Activated T-cell treated with anti-CD3 and anti-CD28 coated beads, Interleukin-2, amount 50 U/mL, for 4 hours (primary cell): ENCODE measurements at places on chromosomes 1 and 21. TPM values are rescaled to one million over a fixed set of nuclear protein-coding genes. Genes with fewer than 3 reads are reported as not detected.

DNMT3L gene
- not detected for total RNA-seq

GPR37L1 gene
- total RNA-seq: not detected

GRCh38 chr1:8680664-8681650 lies 136.5 kb downstream of the RERE start:
- no peak for DNase-seq

- no peak for DNase-seq
Measured at GRCh38 chr1:185050823-185051451, 5.6 kb downstream of the RNF2 start.

DNA sequence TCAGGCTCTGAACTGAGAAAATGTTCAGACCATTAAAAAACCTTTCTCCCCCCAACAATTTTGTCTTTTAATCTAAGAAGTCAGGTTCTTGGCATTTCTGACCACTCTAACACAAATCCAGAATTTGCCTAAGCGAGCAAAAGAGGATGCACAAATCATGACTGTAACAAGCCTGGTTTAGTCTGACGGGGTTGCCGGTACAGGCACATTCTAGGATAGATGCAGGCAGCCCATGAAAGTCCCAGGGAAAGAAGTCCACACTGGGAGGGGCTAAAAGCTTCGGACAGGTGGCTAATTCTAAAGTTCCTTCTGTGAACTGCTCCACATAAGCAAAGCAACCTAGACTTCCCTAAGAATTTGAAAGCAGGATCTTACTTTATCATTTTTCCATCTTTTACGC lies 48.0 kb upstream of the KCNE1 start:
- no peak for DNase-seq

DNA sequence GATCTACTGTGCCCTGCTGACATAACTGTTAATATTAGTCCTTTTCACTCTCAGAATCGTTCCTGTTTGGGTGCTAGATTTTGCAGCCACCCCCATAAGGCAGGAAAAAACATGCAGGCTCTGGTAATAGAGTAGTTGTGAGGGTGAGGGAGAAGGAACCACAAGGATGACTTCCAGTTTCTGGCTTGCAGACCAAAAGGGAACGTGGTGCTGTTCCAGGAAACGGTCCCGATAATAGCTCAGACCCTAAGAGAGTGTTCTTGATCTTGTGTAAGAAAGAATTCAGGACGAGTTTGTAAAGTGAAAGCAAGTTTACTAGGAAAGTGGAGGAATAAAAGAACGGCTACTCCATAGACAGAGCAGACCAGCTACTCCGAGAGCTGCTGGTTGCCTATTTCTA lies 50.7 kb upstream of the RHOU start:
- no peak for DNase-seq

- DNase-seq: no peak
Measured at GRCh38 chr1:115809076-115809475, 31.9 kb downstream of the NHLH2 start.

- no peak for DNase-seq
Measured at GRCh38 chr1:89810880-89811279, 10.0 kb upstream of the LRRC8D start.

DNA sequence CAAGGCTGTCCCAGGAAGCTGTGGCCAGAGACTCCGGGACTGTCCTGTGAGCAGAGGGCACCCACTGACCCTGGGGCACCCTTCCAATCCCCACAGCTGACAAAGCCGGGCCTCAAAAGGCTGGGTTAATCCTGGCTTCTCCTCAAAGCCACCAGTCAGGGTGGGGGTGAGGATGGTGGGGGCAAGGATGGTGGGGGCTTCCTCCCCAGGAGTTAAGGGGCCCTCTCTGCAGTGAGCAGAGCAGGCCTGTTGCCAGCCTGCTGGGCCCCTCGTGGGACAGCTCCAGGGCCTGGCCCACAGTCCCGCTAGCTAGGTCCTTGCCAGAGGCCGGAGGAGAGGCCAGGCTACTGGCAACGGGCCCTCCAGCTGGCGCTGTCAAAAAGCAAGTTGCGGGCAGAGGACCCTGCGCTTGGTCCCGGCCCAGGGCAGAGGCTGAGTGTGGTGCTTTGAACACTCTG lies 37.9 kb upstream of the CCDC27 start:
- DNase-seq: no peak

DNA sequence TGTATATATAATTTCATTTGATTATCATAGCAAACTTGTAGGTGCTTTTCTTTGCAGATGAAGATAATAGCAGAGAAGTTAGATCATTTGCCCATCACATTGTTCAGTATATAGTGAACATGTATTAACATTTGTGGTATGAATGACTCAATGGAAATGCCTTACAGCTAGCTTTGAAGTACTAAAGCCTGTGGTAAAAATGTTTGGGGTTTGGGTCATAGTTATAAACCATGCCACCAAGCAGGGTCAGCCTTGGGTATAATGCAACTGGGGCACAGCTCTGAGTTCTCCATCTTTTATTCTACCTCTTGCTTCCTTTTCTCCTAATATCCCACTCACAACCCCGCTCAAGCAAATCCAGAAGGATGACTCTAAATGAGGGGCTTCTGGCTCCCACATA lies 141.6 kb downstream of the KCNT2 start:
- no peak for DNase-seq

GRCh38 chr1:189821833-189822232 lies 655.8 kb downstream of the BRINP3 start:
- no peak for DNase-seq

DNA sequence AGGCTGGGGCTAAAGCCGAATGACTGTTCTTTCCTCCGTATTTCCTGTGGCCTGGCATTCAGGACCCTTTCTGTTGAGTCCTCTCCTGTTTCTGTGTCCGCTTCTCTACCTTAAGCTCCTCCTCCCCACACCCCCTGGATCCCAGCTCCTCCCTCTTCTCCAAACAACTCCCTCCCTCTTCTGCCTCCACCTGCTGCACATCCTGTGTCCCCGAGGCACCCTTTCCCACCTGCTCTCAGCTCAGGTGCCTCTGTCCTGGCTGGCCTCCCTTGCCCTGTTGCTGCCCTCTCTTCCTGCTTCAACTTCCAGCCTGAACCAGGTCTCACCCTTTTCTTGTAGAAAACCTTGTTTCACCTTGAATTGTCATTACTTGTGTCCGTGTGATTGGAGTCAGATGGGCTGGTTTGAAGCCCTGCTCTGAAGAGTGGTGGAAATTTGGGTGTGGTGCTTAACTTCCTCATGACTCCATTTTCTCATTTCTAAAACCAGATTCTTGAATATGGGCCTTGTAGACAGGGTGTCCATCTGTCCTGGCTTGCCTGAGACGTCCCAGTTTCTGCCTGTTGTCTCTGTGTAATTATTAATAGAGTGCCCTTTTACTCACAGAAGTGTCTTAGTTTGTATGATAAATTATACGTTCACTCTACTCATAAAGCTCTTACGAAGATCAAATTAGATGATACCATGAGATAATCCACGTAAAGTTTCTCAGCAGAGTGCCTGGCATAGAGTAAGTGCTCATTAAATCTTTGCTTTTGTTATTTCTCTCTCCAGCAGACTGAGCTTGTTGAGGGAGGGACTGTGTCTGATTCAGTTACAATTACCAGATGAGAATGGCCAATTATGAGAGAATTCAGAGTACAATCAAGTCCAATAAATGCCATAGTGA lies 58.9 kb upstream of the TRABD2B start:
- no peak for DNase-seq

DNA sequence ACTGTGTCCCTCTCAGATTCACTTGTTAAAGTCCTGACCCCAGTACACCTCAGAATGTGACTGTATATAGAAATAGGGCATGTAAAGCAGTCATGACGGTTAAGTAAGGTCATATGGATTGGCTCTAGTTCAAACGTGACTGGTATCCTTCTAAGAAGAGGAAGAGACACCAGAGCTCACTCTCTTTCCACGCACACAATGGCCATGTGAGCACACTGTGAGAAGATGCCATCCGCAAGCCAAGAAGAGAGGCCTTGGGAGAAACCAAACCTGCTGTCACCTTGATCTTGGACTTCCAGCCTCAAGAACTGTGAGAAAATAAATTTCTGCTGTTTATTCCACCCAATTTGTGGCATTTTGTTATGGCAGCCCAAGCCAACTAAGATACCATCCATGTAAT lies 56.8 kb upstream of the IRF2BP2 start:
- no peak for DNase-seq

DNA sequence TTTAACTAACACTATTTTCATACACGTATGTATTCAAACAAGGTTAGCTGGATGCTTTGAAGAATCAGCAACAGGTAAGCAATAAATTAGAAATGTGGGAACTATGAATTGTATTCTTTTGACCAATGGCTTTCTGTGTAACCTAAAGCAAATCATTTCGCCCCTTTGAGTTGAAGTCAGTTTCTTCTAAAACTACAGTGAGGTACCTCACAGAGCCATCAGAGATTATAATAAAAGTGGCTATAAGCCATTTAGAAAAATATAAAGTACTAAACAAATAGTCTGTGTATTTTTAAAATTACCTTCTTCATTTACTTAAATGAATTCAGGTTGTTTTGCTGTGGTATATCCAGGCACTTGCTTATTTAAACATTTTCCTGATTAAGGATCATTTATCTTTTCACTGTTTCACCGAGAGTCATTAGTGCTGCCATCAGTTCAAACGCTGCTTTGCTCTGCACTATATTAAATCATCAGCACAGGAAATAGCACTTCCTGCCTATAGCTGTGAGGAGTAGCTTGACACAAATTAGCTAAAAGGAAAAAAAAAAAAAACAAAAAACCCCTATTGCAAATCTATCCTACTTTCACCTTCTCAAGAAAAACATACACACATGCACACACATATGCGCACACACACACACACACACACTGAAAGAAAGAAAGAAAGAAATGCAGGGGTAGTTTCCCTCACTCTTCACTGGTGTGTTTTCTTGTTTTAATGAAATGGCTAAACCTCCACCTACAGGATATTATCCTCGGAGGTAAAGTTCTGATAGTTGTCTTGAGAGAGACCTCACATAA lies 39.8 kb upstream of the C1orf105 start:
- peak; percentile 36 for DNase-seq

DNA sequence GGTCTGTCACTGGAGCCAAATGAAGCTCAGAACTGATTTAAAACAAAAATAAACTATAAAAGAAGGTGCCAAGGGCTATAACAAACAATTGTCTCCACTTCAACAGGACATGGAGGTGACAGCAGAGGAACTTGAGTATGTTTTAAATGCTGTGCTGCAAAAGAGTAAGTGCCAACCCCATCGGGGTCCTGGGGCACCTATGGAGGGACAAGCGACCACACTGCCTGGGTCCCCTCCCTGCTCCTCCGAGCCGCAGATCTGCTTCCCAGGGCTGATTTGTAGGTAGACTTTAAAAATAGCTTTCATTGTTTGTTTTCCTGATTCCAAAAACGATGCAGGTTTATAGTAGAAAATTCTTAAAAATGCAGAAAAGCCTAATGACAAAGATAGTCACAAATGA lies 42.8 kb downstream of the CAPN9 start:
- DNase-seq: no peak

DNA sequence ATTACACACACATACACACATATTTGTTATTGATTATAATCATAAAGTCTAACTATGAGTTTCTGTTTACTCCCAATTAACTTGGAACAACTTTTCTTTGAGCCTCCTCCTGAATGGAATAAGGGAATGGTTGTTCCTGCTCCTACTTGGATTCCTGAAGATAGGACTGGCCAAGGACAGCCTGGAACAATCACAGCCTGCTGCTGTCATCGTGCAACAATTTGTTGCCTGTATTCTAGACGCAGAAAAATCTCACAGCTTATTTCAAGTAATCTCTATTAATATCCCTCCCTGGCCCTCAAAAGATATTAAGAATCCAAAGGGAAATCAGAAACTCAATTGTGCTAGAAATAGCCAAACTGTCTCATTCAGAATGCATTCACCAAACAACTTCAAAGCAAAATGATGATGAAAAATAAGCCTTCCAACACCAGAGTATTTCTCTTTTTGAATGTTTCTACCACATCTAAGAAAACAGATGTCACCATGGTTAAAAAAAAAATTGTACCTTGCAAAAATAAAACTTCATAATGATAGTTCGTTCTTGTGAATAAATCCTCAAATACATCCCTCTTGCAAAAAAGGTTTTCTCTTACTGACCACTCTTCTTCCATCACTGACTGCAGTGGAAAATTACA lies 30.9 kb downstream of the RCAN1 start:
- DNase-seq: no peak
